ENCODE measurements at places on chromosomes 16 and 17.

GRCh38 chr17:82449883-82450356 is 632 bp downstream of the CYBC1 start:
- peak; percentile 25 for DNase-seq

- no peak for DNase-seq
These were observed 46.5 kb downstream of the GAS7 start for GRCh38 chr17:10151667-10152496.

GRCh38 chr17:53942436-53942835 is 119.7 kb downstream of the KIF2B start:
- no peak for DNase-seq

- DNase-seq = peak; percentile 55
These were observed 20.4 kb upstream of the SLC38A8 start for GRCh38 chr16:84062734-84063640.

DNA sequence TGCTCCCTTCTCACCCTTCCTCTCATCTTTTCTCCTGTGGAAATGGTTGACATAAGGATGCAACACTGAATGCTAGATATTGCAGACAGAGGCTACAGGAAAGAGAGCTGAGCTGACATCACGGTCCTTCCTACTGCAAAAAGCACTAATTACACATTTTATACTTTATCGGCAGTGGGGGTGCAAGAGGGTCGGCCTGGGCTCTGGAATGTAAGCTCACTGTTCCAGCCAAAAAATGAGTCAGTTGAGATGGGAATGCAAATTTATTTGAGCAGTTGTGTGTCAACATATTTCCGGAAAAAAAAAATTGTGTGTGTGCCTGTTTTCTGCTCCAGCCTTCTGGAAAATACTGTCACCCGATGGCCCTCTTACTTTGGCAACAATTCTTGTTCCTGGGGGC is 14.1 kb upstream of the MRTFB start:
- no peak for DNase-seq

GRCh38 chr17:66535611-66536010 is 233.2 kb downstream of the PRKCA start:
- DNase-seq = no peak

DNA sequence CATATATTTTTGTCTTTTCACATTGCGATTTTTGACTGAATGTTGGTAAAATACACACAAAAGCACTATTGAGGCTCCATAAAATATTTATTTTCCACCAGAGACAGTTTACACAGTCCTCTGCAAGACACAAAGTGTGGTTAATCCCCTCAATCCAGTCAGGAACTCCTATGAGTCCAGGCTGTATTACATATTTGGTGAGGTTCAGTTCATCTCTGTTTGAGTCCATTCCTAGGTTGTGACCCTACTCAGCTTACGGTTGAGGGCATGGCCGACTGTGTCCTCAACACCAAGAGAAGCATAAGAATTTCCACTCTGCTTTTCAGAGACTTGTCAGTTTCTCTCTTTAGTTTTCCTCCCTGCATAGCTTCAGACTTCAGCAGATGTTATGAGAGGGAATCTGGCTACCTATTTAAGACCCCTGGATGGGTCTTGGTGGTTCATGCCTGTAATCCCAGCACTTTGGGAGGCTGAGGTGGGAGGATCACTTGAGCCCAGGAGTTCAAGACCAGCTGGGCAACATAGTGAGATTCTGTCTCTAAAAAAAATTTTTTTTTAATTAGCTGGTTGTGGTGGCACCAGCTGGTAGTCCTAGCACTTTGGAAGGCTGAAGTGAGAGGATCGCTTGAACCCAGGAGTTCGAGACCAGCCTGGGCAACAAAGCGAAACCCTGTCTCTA is 25.1 kb downstream of the ARL4D start:
- DNase-seq = no peak

- DNase-seq = no peak
These were observed 82.1 kb upstream of the CLEC18B start for GRCh38 chr16:74503412-74503811.

- DNase-seq = no peak
These were observed 9.3 kb upstream of the IRX5 start for GRCh38 chr16:54921206-54921824.

- no peak for DNase-seq
These were observed 162.1 kb upstream of the AXIN2 start for GRCh38 chr17:65723431-65724151.

DNA sequence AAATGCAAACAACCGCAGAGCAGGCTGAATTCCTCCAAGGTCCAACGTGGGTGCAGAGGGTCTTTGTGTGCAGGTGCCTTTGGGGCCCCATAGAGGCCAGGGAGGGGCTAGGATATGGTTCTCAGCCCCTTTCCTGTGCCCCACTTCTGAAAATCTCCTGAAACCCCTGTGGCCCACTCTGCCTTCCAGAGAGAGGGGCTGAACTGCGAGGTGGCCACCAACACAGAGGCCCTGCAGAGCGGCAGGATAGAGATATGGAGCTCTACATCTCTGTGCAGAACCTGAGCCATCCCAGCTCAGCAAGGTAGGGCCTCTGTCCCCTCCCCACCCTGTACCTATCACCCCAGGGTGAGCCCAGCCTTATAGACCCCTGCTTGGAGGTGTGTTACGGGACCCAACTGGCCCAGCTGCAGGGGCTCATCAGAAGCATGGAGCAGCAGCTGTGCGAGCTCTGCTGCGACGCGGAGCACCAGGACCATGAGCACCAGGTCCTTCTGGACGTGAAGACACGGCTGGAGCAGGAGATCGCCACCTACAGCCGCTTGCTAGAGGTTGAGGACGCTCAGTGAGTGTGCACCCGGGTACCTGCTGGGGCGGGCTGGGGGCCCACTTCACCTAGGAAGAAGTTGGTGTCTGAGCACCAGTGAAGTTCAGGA is 5.5 kb downstream of the USP6 start:
- DNase-seq = no peak

DNA sequence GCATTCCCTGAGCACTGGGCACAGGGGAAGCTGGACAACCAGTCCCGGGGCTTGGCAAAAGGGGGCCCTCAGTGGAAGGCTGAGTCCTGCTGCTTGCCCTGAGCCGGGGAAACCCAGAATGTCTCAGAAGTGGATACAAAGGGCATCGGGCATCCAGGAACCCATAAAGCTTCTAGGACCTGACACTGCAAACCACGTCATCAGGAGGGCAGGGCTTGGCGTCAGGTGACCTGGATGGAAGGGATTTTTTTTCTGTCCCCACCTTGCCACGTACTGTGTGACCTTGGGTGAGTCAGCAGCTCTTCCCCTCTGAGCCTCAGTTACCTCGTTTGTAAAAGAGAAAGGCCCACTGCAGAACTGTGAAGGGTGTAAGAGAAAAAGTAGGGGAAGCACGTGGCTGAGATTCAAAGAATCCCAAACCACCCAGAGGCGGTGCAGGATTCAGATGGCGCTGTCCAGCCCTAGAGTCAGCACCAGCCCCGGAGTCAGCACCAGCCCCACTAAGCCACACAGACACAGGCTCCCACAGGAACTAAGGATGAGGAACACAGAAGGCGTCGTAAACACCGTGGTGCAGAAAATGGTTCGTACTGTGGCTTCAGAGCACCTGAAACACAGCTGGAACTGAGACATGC is 53.7 kb downstream of the C16orf95 start:
- no peak for DNase-seq

DNA sequence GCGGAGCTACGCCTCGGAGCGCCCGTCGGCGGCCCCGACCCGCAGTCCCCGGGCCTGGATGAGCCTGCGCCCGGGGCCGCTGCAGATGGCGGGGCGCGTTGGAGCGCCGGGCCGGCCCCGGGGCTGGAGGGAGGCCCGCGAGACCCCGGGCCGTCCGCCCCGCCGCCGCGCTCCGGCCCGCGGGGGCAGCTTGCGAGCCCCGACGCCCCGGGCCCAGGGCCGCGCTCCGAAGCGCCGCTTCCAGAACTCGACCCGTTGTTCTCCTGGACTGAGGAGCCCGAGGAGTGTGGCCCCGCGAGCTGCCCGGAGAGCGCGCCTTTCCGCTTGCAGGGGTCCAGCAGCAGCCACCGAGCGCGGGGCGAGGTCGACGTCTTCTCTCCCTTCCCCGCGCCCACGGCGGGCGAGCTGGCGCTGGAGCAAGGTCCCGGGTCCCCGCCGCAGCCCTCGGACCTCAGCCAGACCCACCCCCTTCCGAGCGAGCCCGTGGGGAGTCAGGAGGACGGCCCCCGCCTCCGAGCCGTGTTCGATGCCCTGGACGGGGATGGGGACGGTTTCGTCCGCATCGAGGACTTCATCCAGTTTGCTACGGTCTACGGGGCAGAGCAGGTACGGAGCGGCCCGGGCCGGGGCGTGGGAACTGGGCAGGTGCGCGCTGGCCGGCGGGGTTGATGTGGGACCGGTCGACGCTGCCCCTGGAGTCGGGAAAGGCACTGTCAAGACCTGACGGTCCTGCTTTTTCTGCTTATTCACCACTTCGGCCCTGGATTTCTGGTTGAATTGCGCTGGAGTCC is 861 bp downstream of the RAB11FIP3 start:
- DNase-seq = no peak

DNA sequence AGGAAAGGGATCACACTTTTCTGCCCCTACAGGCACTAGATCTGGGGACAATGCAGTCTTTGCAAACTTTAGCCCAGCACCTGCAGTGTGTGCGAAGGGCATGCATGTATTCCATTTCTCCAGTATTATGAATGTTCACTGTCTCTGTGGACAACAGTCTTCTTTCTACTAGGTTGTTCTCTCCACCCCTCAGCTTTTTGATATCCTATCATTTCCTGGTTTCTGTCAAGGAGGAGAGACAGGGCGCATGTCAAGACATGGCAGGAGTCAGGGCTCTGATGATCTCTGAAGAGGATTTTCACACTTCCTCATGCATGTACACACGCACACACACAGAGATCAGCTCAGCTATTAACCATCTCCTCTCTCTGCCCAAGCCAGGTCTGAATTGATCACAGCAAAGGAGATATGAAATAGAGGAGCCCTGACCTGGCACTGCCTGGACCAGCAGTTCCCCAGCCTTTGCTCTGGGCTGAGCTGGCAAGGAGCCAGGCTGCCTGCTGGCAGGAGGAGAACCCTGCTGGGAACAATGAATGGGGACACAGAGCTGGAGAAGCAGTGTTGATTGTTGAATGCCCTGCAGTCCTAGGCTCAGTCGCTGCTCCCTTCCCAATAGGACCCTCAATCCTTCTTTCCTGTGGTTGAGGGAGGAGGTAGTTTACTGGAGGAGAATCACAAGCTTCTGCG is 2.6 kb downstream of the GPR179 start:
- DNase-seq = no peak

DNA sequence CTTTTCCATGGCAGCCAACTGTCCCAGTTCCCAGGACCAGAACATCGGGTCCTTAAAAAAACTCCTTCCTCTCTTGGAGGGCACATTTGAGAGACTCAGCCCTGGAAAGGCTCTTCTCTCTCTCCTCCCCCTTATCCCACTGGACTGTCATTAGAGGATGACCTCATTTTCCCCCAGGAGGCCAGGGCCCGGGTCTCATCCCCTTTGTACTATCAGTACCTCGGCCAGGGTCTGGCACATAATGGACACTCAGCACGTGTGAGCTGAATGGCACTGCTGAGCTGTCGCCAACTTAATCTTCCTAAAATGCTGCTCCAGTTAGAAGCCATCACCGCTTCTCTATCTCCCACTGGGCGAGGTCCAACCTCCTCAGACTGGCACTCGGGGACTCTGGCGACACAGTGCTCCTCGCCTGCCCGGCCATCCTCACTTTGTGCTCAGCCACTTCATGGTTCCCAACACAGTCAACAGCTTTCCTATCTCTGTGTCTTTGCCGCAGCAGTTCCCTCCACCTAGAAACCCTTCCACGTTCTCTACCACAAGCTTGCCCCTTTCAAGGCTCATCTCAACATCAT is 3.6 kb upstream of the RHBDL3 start:
- DNase-seq = no peak

DNA sequence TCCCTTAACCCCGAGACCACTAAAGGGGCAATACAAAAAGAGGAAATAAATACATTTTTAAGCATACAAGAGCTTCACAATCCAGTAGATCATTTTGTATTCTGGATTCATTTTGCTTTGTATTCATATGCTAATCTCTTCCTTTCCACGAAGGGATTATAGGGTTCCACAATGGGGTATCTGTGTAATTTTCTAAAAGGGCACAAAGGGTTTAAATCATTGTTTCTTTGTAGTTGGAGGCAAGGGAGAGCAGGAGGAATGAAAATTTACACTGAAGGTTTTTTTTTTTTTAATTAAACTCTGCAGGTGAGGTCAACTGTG is 592 bp upstream of the NUFIP2 start:
- DNase-seq = no peak

DNA sequence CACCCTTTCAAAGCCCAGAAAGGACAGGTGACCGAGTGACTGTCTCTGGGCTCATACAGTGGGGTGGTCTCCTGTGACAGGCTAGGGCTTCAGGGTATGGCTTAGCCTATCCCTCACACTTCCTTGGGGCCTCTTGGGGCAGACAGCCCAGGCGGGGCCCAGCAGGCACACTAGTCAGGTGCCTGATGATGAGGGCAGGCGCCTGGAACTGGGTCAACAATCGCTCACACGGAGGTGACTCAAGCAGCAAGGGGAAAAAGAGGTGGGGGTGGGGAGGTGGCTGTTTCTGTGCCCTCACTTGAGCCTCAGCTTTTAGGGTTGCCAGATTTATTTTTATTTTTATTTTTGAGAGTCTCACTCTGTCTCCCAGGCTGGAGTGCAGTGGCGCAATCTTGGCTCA is 6.4 kb upstream of the GRN start:
- no peak for DNase-seq

GRCh38 chr16:53605356-53605755 is 98.3 kb downstream of the RPGRIP1L start:
- DNase-seq = no peak

DNA sequence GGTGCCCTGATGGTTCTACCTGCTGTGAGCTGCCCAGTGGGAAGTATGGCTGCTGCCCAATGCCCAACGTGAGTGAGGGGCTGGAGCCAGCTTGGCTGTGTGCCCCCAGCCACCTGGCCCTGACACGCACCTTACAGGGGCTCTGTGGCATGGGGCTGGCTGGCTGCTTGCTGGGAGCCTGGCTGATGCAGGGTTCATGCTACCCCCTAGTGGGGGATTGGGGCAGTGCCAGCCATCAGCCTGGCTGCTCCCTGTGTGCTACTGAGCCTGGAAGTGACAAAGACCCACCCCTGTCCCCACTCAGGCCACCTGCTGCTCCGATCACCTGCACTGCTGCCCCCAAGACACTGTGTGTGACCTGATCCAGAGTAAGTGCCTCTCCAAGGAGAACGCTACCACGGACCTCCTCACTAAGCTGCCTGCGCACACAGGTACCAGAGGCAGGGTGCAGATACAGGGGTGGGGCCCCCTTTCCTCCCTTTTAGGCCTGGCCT is 5.7 kb downstream of the GRN start:
- DNase-seq = peak; percentile 67

GRCh38 chr16:21277927-21278706 is at the start of gene CRYM:
TSS of gene CRYM (minus strand) at chr16:21278290. CDS start at chr16:21278251, 39 bp downstream.
- peak; percentile 14 for DNase-seq

GRCh38 chr17:3826191-3826590 is 19.9 kb downstream of the NCBP3 start:
- no peak for DNase-seq

DNA sequence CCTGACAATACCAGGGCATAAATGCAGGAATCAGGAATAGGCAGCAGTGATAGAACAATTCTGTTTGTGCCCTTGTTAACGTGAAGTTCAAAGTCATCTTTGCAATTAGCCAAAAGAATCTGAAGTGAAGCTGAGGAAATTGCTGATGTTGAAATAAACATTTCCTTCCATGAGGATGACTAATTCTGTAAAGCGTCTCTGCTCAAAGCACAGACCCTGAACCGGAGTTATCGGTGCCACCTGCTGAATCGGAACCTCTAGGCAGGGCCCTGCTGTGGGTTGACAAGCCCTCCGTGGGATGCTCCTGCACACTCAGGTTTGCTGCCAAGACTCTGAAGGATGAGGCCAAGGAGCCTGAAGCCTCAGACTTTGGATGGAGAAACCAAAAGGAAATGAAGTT is 37.0 kb upstream of the CDH1 start:
- DNase-seq = no peak

- no peak for DNase-seq
These were observed 39.1 kb downstream of the ASPA start for GRCh38 chr17:3514873-3515272.
